ENCODE measurements at places on chromosomes 2 and 18. TPM values are rescaled to one million over a fixed set of nuclear protein-coding genes. Genes with fewer than 3 reads are reported as not detected.
A peak's percentile ranks its signal among the peaks of the same experiment; 100 is the strongest.

- no peak for DNase-seq
Observed at GRCh38 chr2:27174638-27175037, 25.8 kb downstream of the TCF23 start.

DNA sequence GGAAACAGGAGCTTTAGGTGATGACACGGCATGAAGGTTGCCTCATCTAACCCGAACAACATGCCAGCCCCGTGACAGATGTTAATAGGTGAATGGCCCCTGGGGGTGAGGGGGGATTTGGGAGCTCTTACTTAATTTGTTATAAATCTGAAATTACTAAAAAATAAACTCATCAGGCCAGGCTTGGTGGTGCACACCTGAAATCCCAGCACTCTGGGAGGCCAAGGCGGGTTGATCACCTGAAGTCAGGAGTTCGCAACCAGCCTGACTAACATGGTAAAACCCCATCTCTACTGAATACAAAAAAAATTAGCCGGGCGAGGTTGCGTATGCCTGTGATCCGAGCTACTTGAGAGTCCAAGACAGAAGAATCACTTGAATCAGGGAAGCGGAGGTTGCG lies 6.1 kb downstream of the STK25 start:
- no peak for DNase-seq

GRCh38 chr2:56053679-56054078 lies 130.1 kb upstream of the EFEMP1 start:
- DNase-seq = no peak

DNA sequence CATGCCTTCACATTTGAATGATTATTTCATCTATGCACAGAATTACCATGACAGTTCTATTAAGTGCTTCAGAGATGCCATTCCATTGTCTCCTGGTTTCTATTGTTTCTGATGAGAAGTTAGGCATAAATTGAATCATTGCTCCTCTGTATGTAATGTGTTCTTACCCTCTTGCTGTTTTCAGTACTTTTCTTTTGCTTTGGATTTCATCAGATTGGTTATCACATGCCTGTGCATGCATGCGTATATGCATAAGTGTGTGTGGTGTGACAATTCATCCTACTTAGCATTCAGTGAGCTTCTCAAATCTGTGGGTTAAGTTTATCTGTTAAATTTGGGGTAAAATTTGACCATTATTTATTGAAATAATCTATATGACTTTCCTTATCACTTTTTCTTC lies 263.3 kb upstream of the RND3 start:
- DNase-seq = no peak

DNA sequence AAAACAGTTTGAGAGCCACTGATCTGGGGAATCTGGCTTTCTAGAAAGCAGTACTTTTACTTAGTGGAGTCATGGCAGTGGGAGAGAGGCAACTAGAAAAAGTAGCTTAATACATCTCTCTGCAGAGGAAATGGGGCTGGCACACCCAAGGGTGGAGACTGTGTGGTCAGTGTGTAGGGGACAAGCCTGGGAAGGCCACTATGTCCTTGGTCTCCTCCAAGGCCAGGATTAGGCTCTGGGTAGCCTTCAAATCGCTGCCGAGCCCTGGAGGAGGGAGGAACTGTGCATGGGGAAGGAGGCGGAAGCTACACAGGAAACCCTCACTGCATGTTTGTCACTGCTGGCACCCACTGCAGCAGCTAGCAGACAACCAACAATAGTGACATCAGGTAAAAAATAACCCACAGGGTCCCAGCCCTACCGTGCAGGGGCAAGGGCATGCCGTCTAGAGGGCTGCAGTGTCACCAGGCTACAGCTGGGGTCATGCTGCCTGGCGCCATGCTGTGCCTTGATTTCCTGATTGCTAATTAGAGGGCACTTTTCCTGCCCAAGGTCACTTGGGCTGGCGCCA lies 34.8 kb downstream of the LBH start:
- DNase-seq = peak; percentile 50

- no peak for DNase-seq
Observed at GRCh38 chr2:217830807-217831206, 172.0 kb downstream of the TNS1 start.

DNA sequence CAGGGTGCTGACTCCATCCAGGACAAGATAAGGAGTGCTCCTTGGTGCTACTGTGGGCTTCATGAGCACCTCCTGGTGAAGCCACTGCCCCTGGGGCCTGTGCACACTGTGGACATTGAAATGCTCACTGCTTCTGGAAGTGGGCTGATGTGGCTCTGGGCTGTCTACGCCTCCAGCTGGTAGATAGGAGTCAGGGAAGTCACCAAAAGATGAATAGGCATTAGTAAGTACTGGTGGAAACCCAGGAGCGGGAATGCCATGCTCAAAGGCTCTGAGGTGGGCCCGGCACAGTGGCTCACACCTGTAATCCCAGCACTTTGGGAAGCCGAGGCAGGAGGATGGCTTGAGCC lies 79.2 kb upstream of the MSH2 start:
- DNase-seq = no peak

GRCh38 chr2:5562426-5562825 lies 129.8 kb upstream of the SOX11 start:
- DNase-seq = no peak

DNA sequence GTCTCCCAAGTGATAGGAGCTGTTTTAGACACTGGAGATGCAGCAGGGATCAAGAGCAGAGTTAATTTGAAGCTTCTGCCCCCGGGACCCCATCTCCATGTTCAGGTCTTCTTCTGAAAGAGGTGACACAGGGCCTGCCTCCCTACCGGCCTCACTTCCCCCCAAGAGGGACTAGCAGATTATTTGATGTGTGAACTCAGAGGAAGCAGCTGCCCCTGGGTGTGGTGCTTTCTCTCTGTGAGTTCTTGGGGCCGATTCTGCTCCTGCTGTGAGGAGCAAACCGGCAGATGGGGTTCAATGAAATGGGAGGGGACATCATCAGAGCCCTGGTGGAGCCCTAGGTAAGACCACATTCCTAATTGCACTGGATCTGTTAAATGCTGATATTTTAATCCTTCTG lies 193.4 kb downstream of the FBXO15 start:
- no peak for DNase-seq

Gene CIB4
- not detected for total RNA-seq

Gene ACMSD
- total RNA-seq = not detected

Gene CFAP65
- not detected for total RNA-seq

Gene UPP2
- total RNA-seq = not detected

Gene CREG2
- not detected for total RNA-seq
